ENCODE measurements at places on chromosomes 16 and 17.

DNA sequence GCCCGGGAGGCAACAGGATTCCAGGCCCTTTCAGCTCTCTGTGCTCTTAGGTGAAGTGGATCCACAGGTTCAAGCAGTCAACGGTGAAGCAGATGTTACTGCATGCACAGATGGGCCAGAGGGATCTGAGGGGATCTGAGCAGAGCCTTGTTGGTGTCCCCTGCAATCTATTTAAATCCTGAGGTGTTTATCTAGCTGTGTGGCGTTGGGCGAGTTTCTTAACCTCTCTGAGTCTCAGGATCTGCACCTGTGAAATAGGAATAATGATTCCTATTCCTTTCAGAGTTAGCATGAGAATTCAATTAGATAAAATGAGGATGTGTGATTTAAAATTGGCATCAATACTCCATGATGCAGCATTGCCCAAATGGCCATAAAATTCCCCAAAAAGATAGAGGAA, 237.3 kb upstream of the CDH5 start:
- no peak for ATAC-seq

- ATAC-seq = no peak
Measured at GRCh38 chr17:49108318-49108717, 24.3 kb upstream of the B4GALNT2 start.

- ATAC-seq = no peak
Measured at GRCh38 chr16:24141917-24142316, 114.2 kb upstream of the CACNG3 start.

DNA sequence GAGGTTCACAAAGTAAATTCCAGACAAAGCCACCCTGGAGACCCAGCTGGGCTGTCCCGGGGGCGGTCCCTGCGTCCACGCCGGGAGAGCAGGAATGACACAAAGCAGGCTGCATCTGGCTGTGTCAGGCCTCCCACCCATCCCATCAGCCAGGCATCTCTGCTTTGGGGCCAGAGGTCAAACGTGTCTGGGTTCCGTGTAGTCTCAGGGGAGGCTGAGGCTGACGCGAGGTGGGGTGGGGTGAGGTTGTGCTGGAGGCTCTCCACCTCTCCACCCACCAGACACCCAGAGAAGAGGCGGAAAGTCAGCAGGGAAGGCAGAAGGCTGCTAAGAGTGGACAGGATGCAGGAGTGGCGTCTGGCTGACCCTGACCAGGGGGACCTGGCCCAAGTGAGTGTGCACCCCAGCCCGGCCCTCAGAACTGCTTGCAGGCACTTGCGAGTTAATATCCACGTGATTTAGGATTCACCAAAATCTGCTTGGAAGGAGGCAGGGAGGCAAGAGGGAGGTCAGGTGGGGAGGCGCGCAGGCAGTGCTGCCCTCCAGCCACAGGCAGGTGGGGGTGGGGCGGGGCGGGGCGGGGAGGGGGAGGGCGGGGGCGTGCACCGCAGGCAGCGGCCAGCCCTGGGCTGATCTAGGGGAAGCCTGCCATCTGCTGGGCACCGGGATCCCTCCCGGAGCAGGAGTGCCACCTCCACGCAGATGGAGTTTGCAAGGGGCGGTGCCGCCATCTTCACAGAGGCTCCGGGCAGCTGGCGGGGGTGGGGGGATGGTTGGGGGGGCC, 44.3 kb downstream of the TBC1D16 start:
- peak; percentile 92 for ATAC-seq

DNA sequence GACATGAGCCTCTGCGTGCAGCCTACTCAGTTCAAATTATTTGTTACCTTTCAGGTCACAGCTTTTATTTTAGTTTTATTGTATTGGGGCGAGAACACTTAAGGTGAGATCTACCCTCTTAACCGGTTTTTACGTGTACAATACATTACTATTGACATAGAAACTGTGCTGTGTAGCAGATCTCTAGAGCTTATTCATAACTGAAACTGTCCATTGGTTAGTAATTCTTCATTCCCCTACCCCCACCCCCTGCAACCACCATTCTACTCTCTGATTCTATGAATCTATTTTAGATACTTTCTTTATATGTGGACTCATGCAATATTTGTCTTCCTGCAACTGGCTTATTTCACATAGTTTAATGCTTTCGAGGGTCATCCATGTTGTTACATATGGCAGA, 43.5 kb downstream of the KNOP1 start:
- no peak for ATAC-seq

DNA sequence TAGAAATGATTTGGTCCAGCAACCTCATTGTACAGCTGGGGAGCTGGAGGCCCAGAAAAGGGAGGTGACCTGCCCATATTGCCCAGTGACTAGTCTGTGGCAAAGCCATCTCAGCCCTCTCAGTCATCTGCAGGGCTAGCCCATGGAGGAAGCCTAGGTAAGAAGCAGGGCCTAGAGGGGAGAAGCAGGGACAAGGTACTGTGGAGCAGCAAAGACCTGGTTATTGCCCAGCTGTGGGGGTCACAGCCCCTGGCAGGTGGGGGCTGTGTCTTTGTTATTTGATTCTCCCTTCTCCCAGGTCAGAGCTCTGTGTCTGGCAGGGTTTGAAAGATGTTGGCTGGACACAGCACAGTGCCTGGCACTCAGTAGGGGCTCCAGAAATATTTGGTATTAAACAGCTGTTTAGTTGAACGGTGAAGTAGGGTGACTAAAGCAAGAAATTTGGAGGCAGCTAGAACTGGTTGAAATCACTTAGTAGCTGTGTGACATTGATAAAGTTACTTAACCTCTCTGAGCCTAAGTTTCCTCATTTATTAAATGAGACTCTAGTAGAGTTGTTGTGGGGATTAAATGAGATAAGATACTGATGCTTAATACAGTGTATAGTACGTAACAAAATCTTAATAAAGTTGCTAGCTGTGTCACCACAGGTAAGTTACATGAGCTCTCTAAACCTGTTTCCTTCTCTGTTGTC, 17.3 kb downstream of the CCR7 start:
- ATAC-seq = no peak

DNA sequence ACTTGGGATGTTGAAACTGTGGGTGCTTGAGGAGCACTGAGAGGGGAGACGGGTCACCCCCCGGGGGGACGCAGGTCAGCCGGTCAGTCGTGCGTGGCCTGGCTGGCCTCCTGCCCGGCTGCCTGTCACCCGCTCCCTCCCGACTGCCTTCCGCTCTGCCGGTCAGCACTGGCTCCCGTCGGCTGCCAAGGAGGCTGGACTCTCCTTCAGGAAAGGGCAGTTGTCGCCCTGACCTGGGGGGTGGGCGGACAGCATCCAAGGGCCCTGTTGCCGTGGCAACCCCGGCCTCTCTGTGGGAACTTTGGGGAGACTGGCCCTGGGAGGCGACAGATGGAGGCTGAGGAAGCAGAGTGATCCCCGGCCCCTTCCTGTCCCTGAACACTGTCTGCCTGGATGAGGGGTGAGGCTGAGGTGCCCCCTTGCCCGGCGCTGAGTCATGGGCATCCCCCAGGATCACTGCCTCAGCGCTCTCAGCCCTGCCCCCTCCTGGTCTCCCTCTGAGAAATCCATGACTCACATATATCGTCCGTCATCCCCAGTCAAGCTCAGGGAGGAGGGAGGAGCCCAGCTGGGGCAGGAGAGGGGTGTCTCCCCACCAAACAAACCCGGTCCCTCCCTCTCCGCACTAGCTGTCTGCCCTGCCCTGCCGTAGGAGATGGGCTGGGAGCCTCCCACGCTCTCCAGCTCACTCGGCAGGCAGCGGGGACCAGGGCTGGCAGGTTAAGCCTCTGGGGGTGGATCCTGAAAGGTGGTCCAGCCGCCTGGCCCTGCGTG, at the start of gene ADGRG1:
ADGRG1 (plus strand) TSS at position 623 of the 774 bp plus-strand sequence. CDS start 21,658 bp downstream, outside the sequence.
- peak; percentile 86 for ATAC-seq

DNA sequence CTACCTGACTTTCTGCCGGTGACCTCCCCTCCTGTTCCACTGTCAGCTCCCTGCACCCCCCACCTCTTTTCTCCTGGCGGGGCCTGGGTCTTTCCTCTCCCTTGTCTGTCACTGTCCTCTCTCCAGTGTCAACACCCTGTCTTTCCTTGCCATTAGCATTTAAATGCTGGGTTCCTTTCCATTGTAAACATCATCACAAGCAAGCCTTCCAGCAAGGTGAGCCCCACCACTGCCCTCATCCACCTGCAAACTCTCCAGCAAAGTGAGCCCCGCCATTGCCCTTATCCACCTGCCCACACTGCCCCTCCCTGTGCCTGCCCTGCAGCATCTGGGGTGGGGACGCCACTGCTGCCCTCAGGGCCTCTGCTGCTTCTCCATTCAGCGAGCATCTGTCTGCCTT, 195.0 kb downstream of the ENGASE start:
- no peak for ATAC-seq

- no peak for ATAC-seq
Measured at GRCh38 chr16:11681976-11682654, 13.9 kb downstream of the SNN start.

DNA sequence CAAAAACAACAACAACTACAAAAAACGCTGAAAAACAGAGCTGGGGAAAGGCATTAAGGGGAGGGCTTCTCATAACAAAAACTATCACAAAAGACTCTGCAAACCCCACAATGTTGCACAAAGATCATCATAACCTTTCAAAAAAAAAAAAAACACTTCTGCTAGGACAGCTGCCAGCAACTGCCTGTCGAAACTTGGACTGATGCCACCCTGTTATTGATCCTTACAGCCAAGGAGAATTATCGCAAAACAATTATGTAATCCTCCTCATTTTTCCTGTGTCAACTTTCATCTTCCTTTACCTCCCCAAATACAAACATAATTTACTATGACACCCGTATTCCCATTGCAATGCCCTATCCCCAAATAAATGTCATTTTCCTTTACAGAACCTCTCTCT, 9.3 kb downstream of the CCDC40 start:
- ATAC-seq = no peak

DNA sequence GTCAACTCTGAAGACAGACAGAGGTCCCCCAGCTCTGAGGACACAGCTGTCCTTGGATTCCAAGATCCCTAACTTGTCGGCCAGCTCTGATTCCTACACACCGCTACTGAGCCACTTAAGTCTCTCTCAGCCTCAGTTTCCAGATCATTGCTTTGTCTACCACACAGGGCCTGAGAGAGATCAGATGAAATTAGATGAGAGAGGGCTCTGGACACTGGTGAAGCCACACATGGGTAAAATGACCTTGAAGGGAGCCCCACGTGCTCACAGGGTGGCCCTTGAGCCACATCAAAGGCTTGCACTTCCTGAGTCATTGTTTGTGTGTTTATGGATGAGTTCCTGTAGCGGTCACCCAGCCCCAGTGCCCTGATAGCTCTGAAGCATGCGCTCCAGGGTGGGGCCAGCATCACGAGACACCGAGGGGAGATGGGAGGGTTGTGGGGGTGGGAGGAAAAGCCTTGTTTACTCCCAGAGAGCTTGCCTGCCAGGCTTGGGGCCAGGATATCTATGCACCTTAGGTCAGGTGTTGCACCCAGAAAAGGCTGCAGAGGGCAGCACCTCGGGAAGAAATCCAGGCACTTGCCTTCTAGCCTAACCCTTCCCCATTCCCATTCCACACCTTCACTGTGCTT, 32.7 kb upstream of the SLC6A2 start:
- peak; percentile 58 for ATAC-seq

DNA sequence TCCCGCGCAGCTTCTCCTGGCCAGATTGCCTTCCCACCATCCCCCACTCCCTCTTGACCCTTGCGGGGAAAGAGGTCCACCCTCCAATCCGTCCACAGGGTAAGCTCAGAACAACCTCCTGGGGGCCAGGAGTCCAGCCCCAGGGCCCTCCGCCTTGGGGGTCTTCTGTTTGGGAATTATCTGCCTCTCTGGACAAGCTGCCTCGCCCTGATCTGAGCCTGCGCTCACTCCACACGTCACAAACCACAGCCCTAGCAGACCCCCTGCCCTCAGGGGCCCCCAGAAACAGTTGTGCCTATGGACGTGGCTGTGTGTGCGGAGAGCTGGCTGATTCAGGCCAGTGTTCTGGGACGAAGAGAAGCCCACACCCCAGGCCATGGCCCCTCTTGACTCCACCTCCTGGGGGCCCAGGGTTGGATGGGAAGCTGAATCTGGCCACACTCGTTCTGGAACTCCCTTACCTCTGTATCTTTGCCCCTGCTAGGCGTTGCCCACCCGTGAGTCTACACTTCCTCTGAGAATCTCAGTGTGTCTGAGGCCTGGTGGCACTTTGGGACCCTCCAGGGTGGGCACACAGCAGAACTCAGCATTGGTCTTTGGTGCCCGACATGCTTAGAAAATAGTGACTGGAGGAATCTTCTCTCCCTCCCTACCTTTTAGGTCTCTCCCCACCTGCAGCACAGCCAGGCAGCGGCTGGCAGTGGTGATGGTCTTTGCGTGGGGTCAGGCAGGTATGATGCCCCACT, 119.9 kb upstream of the SMURF2 start:
- no peak for ATAC-seq

GRCh38 chr17:73838815-73839214, 194.6 kb upstream of the SDK2 start:
- ATAC-seq = no peak

DNA sequence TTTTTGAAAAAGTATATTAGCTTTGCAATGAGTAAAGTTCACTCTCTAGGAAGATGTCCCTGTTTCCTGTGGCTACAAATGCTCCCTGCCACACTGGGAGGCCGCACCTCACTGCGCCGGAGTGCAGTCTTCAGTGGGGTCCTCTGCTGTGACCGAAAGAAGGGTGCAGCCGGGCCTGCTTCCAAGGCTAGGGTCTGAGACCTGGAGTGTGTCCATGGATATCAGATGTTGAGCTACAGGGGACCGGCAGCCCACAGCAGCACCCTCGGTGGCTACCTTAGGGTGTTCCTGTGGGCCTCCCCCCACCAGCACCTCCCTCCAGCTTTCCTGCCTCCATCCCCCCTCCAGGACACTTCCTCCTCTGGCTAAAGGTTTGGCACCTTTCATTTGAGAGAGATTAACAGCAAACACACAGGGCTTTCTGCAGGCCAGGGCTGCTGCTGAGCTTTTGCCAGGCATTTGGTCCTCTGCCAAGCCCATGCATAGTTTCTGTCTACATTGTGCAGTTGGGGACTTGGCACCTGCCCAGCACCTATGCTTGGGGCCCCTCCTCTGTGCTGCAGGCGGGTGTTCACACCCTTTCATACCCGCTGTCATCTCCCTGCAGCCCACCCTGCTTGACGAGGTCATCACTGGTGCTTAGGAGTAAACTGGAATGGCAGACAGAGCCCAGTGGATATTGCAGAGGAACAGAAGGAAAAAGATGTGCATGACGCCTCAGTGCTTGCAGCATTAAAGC, 33.8 kb upstream of the CRISPLD2 start:
- ATAC-seq = peak; percentile 80

DNA sequence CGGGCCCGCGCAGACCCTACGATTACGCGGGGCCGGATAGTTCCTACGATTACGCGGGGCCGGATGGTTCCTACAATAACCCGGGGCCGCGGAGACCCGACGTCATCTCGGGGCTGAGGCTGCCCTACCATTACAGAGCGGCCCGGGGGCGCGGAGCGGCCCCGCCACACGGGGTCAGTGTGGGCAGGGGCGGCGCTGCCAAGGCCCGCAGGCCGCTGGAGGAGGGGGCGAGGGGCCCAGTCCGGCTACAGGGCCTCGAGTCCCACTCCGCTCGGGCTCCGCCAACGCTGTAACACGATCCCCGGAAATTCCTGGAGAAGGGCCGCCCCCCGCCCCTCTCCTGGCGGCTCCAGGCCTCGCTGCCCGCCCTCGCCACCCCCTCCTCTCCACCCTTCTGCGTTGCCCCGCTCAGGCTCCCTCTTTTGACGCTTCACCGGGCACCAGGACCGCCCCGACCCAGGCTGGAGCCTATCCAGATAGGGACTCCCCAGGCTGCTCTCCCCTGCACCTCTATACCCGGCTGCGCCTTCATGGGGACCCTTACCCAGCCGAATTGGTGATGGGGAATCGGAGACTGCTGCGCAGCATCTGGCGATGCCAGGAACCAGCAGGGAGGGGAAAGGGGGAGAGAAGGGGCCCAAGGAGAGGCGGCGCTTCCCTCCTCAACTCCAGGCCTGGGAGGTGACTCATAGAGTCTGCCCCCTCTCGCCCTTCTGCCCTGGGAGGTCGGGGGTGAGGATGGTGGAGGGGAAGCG, at the start of gene RAB34:
RAB34 (minus strand) TSS at position 291 of the 755 bp plus-strand sequence. CDS start 602 bp downstream, outside the sequence.
- no peak for ATAC-seq

- no peak for ATAC-seq
Measured at GRCh38 chr17:9251273-9251672, 230.0 kb downstream of the NTN1 start.

Measured in SK-N-SH treated with all-trans-retinoic acid at 6 μM for 48 hours (cell line).